ENCODE measurements at places on chromosomes 12 and 14.

DNA sequence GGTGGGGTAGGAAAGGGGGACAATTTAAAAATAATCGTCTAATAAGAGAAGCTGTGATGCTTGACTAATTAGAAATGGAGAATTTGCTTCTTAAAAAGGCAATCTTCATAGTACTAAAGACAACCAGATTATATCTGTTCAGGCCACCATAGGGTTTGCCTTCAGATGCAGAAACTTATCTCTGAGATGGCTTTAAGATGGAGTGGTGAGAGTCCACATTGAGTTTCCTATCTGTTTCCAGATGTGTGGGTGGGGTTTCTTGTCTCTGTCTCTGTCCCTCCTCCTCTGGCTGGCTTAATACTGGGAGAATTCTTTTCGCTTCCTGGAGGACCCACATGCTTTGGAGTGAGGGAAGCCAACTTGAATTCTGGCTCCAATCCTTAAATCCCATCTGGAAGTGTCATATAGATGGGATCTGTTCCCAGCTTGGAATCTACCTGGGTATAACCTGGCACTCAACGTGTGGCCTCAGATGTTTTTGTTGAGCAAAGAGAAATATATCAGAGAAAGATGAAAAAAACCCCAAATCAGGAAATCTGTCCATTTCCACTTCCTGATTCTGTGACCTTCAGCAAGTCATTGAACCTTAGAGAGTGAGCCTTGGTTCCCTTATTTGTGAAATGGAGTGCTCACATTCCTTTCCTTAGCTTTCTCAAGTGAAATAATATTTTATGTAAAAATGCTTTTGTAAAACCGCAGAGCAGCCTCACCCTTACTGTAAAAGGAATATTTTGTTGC lies 66.4 kb downstream of the CHST11 start:
- peak; percentile 4 for DNase-seq

GRCh38 chr12:118680356-118680963 lies 300.9 kb upstream of the SRRM4 start:
- DNase-seq: no peak

- no peak for DNase-seq
These were observed 261.9 kb downstream of the RAD51B start for GRCh38 chr14:68081489-68081888.

GRCh38 chr14:76292561-76292960 lies 83.4 kb upstream of the ESRRB start:
- no peak for DNase-seq

- DNase-seq: no peak
These were observed 18.7 kb downstream of the RFX4 start for GRCh38 chr12:106601496-106601895.

DNA sequence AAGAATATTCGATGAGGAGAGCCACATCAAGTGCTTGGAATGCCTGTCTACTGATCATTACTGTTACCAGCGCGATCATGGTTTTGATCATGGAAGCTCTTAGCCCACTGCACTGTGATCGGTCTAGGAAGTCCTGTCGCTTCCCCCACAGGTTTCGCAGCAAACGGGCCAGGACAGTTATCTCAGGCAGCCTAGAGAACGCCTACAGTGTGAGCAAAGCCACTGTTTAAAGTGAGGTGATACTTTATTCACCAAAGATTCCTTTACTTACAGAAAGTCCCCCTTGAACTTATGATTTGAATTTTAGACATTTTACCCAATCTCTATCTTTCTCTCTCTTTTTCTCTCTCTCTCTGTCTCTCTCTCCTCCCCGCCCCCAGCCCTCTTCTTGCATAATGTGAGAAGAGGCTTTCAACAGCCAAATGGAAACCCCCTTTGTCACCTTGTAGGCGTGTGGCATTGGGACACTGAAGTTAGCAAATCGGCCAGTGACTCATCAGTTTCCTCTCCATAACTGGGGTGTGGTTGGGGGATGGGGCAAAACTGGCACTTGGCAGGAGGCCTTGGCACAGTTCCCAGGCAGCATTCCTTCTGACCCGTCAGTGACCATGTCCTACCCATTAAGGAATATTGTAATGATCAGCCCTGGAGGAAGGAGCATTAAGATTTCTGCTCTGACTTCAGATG lies 214.8 kb downstream of the CHST11 start:
- peak; percentile 62 for DNase-seq

- no peak for DNase-seq
These were observed 1.2 kb upstream of the TNFAIP2 start for GRCh38 chr14:103121846-103122584.

- DNase-seq: no peak
These were observed 440.6 kb upstream of the CCDC196 start for GRCh38 chr14:66045572-66046021.

DNA sequence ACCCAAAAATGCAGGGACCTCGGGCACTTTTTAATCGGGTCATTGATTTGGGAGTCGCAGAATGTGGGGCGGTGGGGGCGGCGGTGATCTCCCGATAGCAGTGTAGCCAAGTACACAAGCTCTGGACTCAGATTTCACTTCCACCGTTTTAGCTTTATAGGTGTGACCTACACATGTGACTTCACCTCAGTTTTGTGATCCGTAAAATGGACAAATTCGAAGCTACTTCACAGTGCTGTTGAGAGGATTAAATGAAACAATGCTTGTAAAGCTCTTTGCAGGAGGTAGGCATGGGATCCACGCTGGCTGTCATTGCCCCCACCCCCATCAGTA lies 478 bp downstream of the RITA1 start:
- no peak for DNase-seq

GRCh38 chr14:105375635-105376057 lies 22.7 kb upstream of the TEX22 start:
- no peak for DNase-seq

GRCh38 chr12:19236656-19237055 lies 107.1 kb downstream of the PLEKHA5 start:
- no peak for DNase-seq

DNA sequence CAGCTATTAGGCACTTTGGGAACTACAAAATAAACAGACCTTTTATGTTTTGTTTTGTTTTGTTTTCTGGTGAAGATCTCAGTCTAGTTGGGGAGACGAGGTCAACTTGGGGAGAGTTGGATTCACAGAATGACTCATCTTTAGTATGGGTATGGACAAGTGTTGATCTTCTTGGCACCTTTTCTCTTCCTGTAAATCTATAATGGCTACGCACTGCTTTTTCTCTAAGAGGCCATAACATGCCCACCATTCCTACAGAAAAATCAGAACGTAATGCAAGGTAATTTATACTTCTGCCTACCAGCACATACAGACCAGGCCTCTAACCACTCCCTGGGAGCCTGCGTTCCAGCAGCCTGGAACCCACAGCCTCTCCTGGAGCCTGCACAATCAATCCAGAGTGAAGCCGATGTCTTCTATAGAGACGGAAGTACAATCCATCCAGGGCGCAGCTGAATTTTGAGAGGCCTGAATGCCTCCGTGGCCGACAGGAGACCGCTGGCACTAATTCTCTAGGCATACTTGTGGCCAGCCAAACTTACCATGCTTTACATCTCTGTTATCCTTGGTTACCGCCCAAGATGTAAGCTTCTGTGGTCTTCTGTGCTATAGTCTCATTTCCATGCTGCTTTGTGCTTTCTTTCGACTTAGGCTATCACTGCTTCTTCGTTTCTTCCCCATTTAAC lies 717 bp downstream of the PPHLN1 start:
- DNase-seq: peak; percentile 30

GRCh38 chr12:43293396-43293795 lies 258.6 kb downstream of the ADAMTS20 start:
- no peak for DNase-seq

DNA sequence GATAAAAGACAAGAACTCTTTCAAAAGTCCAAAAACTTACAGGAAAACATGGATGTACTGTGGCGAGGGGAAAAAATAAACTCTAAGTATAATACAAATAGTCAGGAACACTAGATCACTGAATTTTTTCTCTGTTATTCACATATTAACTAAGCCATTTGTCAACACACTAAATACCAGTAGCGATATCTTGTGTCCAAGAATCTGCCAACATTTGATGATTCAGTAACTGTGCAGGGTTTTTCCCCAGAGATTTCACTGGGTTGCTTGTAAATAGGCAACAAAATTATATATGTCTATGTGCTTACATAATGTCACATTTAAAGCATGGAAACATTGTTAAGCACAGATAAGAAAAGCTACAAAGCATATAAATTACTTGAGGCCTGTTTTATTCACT lies 205.9 kb downstream of the KIF21A start:
- no peak for DNase-seq

Data from central memory CD4-positive, alpha-beta T cell (primary cell).